Stimulated activated CD8-positive, alpha-beta memory T cell treated with anti-CD3 and anti-CD28 coated beads, Interleukin-2, amount 100 ng/mL, for 48 hours (primary cell): ENCODE measurements at places on chromosomes 2 and 18.

DNA sequence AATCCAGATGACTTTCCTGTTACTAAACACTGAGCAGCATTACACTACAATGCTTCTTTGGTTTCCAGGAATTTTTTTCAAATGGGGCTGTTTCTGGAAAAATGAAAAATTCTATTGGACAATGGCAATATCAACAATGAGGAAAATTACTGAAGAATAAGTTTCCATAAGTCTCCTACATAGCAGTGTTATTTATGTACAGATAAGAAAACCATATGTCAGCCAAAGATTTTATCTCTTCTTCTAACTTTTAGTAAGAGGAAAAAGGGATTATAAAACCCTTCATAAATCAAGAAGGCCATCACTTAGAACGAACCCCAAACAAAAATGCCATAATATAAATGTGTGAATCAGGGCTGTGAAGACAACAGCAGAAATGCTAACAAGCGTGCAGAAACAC, 31.6 kb upstream of the NOSTRIN start:
- DNase-seq = no peak

- no peak for DNase-seq
Measured at GRCh38 chr2:240432820-240433801, 2.4 kb upstream of the GPC1 start.

DNA sequence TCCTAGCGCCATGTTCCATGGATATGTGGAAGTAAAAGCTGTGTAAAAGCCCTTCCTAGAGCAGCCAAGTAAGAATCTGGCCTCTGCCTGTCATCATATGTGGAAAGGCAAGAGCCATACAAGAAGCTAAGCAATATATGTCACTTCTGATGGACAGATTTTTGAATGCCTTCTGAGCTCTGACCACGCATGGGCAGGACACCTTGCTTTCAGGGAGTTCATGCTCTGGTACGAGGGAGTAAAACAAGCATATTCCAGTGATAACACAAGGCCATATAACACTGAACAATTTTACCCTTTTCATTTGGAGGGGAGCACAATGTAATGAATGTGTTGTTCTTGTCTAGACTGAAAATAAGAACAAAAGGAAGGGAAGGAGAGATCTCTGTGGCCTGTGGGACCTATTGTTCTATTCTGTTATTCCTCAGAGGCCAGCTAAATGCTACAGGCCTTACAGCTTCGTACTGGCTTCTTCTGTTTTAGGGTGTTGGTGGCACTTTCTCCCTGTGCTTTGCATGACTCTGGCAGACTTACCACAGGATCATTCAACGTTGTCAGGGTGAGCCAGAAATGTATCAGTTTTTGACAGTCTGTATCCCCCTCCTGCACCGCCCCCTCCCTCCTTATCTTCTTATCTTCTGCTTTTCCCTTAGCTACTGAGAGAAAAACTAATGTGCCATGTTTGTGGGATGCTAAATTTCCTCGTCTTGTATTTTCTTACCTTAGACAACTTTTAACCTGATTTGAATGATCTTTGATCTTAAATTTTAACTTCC, 99.5 kb downstream of the MAP4K4 start:
- DNase-seq = no peak

- no peak for DNase-seq
Measured at GRCh38 chr2:109649736-109650695, 35.9 kb downstream of the SOWAHC start.

DNA sequence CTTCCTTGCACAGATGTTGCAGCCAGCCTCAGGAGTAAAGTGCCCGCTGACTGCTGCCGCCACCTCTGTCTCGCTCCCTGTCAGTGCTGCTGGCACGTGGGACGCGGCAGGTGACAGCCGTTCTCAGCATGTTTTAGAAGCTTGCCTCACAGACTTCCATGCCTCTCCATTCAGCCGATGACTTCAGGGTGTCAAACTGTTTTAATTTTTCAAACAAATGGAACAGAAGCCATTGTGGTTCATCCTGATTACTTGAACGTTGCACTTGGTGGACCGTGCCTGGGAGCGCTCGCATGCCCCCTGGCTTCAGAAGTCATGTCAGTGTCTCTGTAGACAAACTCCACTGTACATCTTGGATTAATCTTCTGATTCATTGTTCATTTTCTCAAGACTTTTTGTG, 62.7 kb upstream of the EML6 start:
- no peak for DNase-seq

- no peak for DNase-seq
Measured at GRCh38 chr2:211617803-211618202, 920.8 kb downstream of the ERBB4 start.

DNA sequence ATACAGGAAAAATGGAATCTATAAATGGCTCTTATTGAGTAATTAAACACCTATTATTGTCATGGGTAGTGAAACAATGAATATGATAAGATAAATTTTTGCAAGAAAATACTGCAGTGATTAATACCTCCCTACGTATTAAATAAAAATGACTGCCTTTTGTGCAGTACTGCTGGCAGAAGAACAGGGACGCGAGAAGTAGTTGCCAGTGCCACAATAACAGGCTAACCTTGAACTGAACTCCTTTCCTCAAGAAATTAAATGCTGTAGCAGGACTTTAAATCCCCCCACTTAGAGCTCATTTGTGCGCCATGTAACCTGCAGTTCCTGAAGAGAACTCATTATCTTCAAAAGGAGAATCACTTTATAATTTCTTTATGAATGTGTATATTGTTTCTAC, 24.6 kb downstream of the FIGN start:
- DNase-seq = no peak

DNA sequence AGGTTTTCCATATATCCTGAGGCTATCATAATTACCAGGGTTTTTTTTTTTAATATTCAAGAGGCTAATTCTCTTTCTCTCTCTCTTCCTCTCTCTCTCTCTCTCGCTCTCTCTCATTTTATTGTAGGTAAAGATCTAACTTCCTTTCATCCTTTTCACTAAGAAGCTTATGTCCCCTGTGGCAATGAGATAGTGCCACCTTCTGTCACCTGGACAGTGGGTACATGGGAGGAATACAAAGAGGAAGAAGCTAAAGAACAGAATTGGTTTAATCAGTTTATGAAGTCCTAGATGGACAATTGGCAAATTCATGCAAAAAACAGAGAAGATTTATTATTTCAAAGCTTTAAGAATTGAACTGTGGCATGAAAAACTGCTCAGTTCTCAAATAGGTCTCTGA, 1582.3 kb upstream of the TMEFF2 start:
- DNase-seq = no peak

DNA sequence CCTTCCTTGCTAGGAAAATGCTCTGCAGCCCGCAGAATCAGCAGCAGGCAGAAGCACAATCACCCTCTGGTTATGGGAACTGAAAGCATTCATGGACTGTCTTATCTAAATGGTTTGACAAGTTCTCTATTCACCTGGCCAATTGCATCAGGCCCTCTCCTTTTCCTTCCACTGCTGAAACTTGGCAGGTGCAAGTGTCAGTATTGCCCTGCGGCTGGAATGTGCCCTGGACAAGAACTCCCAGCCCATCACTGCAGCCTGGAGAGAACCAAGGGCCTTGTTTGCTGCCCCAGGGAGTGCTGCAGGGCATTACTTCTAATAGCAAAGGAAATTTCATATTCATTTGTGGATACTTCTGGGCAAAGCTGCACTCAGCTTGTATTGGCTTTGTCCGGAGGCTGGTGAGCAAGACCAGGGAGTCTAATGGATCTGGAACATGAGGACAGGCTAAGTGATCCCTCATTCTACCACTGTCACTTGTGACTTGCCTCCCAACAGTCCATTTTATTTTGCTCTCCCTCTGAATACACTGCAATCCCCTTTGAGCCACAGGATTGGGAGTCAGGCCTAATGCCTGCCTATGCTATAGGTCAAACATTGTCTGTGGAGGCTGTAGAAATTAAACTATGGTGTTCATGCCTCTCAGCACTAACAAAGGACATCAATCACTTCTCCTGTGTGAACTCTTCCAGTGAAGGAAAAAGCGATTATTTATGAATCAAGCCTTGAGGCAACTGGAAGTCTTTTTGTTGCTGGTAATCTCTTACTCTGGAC, 116.9 kb downstream of the LYPD6B start:
- no peak for DNase-seq

GRCh38 chr2:190859347-190860297, 21.0 kb upstream of the GLS start:
- DNase-seq = no peak

DNA sequence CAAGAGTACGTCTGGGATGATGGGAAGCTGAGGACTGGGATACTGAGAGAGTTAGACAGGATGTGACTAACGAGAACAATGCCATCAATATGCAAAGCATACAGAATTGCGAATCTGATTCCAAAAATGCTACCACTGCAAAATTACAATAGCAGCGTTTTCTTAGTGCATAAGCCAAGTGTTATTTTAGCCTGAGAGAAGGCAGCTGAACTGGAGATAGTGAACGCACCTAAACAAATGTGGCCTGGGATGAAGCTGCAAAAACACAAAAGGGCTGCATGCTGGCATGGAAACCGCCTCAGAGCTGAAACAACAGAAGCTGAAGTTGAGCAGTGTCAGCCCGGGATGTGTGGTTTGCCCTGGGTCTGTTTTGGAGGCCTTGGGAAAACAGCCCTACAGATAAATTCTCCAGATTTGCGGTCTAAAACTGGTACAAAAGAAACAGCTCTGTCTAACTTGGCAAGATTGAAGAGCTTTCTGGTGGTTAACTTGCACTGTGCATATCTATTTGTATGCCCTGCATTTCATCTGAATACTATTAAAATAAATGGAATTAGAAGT, 45.5 kb downstream of the LYPD6 start:
- DNase-seq = no peak

- no peak for DNase-seq
Measured at GRCh38 chr2:215286309-215286708, 25.6 kb upstream of the ATIC start.

DNA sequence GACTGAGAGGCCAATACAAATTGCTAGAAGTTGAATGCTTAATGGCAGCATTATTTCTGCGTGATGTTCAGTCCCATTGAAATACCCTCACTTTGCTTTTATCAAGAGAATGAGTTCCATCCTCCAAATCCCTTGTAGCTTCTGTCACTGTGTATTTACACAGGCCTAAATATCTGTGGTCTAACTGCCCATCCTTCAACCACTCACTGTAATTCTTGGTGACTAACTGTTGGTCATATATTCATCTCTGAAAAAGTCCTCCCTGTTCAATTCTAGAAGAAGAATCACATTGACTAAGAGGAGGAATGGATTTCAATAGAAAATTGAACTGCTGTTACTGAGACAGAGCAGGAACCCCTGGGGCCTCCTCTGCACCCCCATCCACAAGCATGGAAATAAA, 74.2 kb upstream of the L3MBTL4 start:
- DNase-seq = no peak

- DNase-seq = no peak
Measured at GRCh38 chr18:79735071-79735980, 55.7 kb downstream of the CTDP1 start.

- DNase-seq = no peak
Measured at GRCh38 chr2:106185475-106186184, 8.5 kb downstream of the UXS1 start.

DNA sequence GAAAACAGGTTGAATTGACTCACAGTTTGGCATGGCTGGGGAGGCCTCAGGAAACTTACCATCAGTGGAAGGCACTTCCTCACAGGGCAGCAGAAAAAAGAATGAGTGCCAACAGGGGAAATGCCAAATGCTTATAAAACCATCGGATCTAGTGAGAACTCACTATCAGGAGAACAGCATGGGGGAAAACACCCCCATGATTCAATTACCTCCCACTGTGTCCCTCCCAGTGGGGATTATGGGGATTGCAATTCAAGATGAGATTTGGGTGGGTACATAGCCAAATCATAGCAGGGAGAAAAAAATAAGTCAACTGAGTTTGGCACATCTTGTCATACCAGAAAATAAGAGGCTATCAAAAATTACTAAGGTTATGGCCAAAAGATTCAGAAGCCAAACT, 96.3 kb downstream of the TRIP12 start:
- DNase-seq = no peak

DNA sequence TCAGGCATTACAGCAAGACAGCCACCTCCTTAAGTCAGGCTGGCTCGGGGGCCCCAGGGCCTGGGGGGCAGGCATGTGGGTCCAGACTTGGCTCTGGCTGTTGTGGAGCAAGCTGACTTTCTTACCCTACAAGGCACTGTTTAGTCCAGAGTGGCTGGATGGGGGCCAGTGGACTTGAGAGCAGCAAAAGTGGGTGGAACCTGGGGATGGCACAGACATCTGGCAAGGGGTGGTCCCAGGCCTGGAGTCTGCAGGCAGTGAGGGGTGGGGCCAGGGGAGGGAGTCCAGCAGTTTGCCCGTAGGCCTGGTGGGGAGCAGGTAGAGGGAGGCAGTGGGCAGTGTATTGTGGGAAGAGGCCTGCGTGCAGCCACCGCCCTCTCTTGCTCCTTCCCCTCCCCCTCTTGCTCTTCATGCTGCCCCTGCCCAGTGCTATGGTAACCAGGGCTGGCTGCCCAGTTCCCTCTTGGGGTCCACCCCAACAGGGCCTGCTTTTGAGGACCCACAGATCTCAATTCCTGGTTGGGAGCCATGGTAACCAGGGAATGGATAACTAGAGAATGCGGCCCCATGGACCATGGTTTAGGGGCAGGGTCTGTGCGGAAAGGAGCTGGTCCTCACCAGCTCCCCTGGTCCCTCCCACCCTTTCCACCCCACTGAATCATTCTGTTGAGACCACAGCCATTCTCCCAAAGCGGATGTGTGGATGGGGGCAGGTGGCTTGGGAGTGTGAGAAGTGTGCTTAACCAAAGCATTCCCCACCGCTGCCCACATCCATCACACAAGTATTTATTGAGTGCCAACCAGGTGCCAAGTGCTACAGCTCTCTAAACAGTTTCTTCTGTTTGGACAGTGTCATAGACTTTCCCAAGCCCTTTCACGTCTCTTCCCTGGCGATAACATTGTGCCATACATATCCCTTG, 19.3 kb downstream of the SPEG start:
- DNase-seq = no peak

GRCh38 chr2:70374616-70375015, 72.7 kb upstream of the FAM136A start:
- DNase-seq = no peak

GRCh38 chr18:76592981-76593381, 97.9 kb upstream of the ZNF516 start:
- DNase-seq = no peak
